HuH-7.5 (cell line): ENCODE measurements at places on chromosomes 12 and 14.

- no peak for DNase-seq
Measured at GRCh38 chr14:69989622-69990021, 110.4 kb downstream of the SMOC1 start.

GRCh38 chr12:45434094-45434493 lies 218.2 kb downstream of the ANO6 start:
- no peak for DNase-seq

DNA sequence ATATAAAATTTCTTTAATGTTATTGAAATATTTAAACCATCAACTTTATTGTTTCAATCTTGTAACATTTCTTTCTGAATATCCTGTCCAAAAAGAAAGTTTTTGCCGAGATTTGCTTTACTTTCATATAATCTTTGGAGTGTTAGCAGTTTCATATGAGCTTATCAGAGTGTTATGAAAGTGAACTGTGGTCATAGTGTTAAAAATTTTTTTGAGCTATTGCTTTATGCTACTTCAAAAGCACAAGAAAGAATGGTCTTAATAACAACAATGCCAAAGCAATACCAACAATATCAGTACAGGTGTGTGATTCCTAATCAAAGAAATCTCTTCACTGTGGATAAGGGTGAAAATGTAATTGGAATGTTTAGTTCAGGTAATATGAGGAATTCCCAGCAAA lies 1994.9 kb upstream of the FLRT2 start:
- no peak for DNase-seq

DNA sequence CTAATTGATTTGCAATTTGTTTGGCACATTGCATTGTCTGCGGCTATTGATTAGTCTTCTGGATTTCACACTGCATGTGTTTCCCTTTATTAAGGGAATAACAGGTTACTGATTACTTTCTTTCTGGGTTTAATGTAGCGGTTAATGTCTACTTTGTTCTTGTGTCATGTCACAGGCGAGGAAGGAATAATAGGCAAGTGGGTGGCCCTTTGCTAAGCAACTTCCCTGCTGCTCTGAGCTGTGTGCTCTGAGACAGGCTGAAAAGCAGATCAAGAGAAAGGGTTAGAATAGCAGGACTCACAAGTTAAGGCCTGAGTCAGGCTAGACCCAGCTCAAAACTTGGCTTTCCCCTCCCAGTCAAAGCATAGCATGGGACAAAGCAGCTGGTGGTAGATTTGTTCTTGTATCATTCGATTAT lies 77.2 kb downstream of the NKX2-1 start:
- no peak for DNase-seq
